ENCODE measurements at places on chromosomes 2 and 18. TPM values are rescaled to one million over a fixed set of nuclear protein-coding genes. Genes with fewer than 3 reads are reported as not detected.

DNA sequence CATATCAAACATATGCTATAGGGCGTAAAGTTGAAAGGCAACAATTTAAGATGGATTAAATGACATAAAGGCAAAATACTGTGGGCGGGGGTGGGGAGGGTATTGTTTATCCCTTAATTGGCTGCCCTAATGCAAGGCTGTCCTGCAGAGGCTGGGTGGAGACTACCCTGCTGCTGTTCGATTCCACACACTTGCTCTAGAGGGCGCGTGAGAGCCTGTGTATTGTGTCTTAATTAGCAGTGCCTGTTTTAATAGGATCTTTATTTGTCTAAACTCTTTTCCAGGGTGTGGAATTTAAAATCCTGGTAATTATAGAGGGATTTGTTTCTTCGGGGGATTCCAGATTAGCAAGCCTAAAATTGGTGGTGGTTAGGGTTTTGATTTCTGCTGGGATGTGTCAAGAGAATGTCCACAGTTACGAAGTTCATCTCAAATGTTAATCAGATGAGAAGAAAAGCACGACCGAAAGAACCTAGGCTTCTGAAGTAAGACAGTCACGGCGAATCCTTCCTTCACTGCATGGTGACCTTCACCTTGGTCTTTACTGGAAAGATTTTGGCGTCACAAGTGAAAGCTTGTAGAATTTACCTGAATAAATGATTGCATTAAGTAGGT lies 103.5 kb upstream of the MAP3K20 start:
- no peak for DNase-seq

DNA sequence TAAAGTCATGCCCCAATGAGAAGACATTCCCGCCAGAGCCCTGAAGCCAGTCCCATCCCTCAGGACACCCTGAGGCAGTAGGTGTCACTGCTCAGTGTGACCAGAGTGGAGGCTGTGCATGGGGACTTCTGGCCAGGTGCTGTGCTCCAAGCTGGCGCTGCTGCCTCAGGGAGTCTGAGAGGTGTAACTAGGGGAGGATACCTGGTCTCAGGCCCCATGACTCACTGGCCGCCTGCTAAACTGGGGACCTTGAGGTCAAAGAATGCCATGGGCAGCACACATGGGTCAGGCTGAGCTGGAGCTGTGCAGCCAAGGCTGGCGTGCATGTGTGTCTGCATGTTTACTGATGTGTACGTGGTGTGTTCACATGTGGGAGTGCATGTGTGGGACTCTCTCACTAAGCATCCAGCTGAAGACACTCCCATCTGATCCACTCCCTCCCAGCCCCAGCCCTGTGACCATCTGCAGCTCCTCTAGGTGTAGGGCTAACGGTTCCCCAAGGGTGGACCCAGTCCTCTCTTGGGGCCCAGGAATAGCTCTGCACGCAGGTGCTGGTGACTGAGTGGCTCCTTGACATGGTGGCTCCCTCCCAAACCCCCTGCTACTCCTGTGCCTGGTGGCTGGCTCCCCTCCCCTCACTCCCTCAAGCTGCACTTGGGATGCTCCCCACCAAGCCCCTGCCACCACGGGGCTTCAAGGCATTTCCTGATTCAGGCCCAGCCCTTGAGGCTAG lies 16.5 kb downstream of the HS6ST1 start:
- DNase-seq, result no peak

DNA sequence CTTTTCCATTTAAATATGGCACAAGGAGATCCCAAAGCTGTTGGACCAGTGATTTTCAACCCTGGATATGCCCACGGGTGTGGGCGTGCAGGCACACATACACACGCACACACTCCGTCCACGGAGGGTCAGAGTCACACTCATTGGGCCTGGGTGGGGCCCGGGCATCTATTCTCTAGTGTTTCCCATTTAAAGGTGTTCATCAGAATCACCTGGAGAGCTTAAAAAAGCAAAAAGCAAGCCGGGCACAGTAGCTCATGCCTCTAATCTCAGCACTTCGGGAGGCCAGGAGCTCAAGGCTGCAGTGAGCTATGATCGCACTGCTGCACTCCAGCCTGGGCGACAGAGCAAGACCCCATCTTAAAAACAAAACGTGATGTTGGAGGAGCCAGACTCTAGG lies 329.0 kb downstream of the GBX2 start:
- DNase-seq, result no peak

DNA sequence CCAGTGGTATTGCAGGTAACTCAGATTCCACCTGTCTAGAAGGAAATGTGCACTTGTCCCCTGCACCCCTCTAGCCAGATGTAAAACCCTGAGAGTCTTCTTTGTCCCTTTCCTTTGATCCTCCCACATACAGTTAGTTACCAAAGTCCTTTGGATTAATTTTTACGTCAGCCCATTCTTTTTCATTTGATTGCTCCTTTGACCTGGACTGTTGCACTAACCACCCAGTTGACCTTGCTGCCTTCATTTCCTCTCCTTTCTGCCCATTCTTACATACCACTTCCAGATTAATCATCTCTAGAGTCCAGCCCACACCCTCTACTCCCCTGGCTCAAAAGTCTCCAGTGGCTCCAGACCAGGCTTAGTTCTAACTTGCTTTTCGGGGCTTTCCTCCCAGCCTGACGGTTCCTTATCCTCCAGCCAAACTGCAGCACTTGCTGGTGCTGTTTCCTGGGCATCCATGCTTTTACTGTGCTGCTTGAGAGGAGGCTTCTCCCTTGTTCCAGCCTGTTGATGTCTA lies 99.3 kb downstream of the SPTBN1 start:
- DNase-seq, result no peak

NPPC gene
- not detected for total RNA-seq

DNA sequence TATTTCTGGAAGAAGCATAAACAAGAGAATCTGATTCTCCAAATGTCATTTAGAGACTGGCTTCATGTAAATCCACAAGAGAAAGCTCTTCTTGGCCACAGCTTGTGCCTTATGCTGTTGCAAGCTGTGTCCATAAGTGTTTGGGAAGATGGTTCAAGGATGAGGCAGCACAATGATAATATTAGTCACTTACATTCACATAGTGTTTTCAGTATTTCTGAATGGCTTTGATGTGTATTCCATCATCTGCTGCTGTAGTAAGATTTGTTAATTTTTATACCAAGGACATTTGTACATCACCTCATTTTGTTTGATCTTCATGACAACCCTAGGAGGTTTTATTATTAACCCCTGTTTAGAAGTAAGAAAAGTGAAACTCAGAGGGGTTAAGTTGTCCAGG lies 29.9 kb downstream of the CREG2 start:
- no peak for DNase-seq

DNA sequence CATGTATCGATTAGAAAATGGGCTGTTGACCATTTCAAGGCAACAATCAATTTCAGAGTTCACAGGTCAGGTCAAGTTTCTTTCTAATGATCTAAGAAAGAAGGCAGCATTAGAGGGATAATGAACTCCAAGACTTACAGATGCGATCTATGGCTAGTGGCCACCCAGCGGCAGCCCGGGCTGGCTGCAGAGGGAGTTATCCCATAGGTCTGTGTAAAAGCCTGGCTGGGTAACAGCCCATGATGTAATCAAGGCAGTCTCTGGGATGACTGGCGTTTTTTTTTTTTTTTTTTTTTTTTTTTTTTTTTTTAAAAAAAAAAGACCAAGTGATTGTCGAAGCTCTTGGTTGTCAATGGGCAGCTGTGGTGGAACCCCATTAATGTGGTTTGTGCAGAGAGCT lies 171.1 kb upstream of the SKOR2 start:
- DNase-seq, result no peak

GRCh38 chr2:135072125-135072997 lies 20.3 kb downstream of the RAB3GAP1 start:
- no peak for DNase-seq

DNA sequence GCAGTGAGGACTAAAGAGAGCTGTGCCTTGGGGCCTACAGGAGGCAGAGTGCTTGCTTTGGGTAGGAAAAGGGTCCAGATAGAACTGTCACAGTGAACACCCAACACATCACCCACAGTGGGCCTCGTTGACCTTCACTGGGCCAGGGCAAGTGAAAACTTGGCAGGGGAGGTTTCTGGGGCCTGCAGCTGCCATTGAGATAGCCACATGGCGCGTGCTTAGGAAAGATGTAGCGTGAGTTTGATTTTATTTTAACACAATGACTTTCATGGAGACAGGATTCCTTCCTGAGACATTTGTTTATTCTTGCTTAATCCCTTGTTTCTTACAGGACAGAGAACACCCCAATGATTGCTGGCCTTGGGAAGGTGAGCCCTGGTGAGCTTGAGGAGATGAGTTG lies 9.3 kb upstream of the ESPNL start:
- no peak for DNase-seq

AOX1 gene
- 0.88 TPM for total RNA-seq

DNA sequence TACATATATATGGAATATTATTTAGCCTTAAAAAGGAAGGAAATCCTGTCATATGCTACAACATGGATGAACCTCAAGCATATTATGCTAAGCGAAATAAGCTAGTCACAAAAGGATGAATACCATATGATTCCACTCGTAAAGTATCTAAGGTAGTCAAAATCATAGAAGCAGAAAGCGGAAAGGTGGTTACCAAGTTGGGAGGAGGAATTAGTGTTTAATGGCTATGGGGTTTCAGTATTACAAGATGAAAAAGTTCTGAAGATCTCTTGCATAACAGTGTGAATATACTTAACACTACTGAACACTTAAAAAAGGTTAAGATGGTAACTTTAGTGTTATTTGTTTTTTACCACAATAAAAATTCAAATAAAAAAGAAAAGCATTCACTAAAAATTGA lies 99.0 kb downstream of the MGAT5 start:
- no peak for DNase-seq

DNA sequence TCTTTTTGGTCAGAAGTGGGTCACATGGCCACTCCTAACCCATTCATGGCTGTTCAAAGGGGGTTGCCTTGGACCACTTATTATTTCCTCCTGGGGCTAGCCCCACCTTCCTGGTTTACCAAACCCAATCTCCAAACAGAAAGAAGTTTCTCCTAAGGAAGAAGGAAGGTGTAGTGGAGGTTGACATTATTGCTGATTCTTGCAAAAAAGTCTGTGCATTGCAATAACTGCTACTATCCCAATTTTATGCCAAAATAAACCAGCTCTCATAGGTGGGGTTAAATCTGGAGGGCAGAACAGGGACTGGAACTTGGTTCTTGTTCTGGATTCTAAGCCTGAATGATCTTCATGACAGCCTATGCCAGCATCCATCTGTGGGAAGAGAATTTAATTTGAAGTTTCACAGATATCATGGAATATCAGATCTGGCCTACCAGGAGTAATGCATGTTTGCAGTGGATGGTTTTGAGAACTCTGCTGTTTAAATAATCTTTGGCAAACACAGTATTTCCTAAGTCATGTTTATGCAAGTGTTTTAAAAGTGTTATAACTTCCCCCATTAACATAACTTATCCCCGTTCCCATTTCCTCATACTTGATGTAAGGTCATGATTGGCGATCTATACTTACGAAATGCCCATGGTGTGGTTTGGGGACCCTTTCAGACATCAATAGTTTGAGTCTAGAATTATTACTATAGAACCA lies 11.9 kb downstream of the ANXA4 start:
- DNase-seq, result no peak

EIF2AK2 gene
- total RNA-seq, result 25.5 TPM

DNA sequence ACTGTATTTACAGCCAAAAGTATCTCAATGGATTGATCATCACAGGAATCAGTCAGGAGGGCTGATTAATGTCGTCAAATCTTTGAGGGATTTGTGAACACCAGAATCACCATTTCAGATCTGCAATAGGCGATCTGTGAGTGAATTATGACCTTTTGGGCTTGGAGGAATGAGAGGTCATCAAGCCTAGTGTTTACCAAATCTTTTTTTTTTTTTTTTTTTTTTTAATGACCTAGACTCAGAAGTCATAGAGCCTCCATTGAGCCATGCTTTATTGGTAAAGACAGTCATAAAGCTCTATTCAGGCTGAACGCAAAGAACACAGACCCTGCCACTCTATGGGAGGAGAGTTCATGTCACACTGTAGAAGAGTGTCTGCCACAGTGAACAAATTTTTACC lies 97.7 kb downstream of the SOCS6 start:
- DNase-seq, result no peak

NFE2L2 gene
- total RNA-seq, result 77.9 TPM

GRCh38 chr2:120132190-120132589 lies 91.0 kb downstream of the TMEM185B start:
- DNase-seq, result peak; percentile 32

DNA sequence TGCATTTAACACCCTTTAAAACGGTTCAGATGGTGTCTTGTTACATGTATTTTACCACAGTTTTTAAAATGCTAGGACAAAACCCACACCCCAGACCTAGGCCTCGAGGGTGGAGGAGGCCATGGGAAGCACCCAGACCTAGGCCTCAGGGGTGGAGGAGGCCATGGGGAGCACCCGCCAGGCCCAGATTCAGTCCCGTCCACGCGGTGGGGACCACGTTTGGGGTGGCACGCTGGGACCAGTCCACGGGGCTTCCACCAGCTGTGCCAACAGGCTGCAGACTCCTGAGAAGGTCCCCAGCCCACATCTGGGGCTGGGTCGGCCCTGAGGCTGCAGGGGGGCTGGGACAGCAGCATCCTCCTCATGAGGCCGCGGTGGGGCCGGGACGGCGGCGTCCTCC lies 63.4 kb downstream of the SLC66A2 start:
- no peak for DNase-seq

- no peak for DNase-seq
These were observed 326.5 kb upstream of the THUMPD2 start for GRCh38 chr2:40105593-40105992.

DNA sequence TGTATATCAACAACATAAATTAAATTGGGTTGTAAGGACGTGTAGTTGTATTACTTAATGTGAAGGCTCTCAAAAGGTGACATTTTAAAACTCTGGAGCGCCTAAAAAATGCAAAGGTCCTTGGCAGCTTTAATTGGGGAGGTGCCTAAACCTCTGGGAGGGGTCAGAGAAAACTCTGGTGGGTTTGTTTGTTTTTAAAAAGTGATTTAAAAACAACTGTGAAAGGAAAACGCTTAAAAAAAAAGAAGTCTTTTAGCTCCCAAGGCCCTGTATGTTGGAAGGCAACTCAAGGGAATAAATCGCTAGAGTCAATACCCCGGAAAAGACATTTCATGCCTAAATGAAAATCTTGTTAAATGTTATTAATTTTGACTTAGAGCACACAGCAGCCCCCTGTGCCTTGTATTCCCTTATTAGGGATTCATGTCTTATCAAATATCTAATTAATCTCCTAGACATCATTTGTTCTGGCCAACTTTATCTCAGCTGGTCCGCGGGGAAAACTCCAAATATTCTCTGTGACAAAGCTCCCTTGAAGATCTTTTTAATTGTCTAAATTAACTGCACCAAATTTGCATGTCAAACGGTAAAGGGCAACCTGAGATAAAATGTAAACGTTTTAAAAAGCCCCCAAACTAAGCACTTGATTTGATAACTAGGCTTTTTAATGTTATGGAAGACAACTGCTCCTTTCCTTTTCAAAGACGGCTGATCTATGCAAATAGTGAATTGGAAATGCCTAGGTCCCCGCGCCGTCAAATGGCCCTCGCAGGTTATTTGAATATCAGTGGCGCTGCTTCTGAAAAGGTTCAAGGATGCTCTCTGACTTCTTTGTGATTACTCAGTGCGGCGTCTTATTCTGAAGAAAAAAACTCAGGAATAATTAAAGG lies 4.2 kb downstream of the SP9 start:
- no peak for DNase-seq

- DNase-seq, result no peak
These were observed 11.1 kb upstream of the ACTR3 start for GRCh38 chr2:113878743-113879142.

RUFY4 gene
- total RNA-seq, result not detected
